ENCODE measurements at places on chromosomes 13 and 19.

- no peak for DNase-seq
These were observed 5.6 kb downstream of the CILP2 start for GRCh38 chr19:19543640-19544039.

- DNase-seq: peak; percentile 18
These were observed 10.0 kb downstream of the CAMSAP3 start for GRCh38 chr19:7605490-7606222.

GRCh38 chr19:47309038-47309437, 623 bp upstream of the C5AR1 start:
- DNase-seq: no peak

DNA sequence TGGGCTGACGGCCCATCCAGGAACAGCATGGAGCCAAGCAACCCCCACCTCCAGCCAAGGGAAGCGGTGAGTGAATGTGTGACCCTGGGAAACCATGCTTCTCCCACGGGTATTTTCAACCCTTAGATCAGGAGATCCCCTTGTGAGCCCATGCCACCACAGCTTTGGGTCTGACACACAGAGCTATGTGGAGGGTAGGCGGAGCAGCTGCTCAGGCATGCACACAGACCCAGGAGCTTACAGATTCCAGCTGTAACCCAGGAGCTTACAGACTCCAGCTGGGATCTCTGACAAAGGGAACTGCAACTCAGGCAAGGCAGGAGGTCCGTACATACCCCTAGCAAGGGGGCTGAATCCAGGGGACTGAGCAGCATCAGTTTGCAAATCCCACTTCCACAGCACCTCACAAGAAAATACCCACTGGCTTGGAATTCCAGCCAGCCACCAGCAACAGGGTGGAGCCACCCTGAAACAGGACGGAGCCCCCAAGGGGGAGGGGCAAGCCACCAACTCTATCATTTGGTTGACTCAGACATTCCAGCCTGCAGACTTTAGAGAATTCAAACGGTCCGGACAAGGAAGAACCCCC, 40.8 kb upstream of the RFXAP start:
- DNase-seq: no peak

- no peak for DNase-seq
These were observed 29.5 kb upstream of the ANKRD10 start for GRCh38 chr13:110944121-110944967.

- no peak for DNase-seq
These were observed 237.6 kb upstream of the MAB21L1 start for GRCh38 chr13:35714121-35714520.

DNA sequence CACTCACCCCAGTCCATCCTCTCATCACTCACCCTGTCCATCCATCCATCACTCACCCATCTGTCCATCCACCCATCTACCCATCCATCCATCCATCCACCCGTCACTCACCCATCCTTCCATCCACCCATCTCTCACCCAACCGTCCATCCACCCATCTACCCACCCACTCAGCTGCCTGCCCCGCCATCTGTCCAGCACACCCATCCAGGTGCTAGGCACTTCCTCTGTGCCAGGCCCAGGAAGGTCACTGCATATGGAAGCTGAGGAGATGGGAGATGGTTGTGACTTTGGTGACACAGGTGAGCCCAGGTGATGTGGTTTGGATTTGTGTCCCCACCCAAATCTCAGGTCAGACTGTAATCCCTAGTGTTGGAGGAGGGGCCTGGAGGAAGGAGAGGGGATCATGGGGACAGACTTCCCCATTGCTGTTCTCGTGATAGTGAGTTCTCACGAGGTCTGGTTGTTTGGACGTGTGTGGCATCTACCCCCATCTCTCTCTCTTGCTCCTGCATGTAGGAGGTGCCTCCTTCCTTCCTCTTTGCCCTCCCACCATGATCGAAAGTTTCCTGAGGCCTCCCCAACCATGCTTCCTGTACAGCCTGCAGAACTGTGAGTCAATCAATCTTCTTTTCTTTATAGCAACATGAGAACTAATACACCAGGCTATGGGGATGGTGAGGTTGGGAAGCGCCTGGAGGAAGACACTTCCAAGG, 15.9 kb upstream of the C13orf46 start:
- DNase-seq: no peak

DNA sequence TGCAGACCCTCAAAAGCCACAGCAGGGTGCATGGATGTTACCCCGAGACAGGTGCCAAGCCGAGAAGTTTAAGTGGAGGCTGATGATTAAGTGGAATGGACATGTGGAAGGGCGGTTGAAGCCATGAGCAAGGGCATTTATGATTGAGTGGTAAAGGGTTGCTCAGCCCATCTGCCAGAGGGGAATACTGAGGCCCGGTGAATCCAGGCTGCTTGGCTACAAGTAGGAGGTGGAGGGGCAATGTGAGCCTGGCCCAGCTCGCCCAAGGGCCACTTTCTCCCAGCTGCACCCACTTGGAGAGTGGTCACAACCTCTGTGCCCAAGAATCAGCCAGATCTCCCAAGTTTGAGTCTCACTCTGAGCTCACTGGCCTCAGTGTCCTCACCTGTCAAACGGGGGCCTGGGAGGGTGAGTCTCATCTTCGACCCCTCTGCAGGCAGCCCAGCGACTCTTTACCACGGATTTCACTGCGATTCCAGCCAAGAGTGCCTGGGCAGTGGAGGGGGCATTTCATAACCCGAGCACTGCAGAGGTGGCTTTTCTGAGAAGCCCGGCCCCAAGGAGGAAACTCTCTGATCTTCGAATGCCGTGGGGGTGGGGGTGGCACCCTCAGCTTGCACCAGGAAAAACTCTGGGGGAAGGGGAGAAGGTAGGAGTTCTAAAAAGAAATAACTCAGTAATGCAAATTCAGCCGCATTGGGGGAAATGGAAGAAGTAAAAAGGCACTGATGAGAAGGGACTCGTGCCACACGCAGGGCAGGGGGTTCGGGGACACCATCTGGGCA, 62.9 kb upstream of the KLF2 start:
- no peak for DNase-seq

GRCh38 chr13:64457976-64458375, 2772.2 kb downstream of the PCDH9 start:
- no peak for DNase-seq

- DNase-seq: no peak
These were observed 161.4 kb downstream of the EFNB2 start for GRCh38 chr13:106373989-106374572.

GRCh38 chr19:3137119-3137518, 1.3 kb downstream of the GNA15 start:
- DNase-seq: no peak

DNA sequence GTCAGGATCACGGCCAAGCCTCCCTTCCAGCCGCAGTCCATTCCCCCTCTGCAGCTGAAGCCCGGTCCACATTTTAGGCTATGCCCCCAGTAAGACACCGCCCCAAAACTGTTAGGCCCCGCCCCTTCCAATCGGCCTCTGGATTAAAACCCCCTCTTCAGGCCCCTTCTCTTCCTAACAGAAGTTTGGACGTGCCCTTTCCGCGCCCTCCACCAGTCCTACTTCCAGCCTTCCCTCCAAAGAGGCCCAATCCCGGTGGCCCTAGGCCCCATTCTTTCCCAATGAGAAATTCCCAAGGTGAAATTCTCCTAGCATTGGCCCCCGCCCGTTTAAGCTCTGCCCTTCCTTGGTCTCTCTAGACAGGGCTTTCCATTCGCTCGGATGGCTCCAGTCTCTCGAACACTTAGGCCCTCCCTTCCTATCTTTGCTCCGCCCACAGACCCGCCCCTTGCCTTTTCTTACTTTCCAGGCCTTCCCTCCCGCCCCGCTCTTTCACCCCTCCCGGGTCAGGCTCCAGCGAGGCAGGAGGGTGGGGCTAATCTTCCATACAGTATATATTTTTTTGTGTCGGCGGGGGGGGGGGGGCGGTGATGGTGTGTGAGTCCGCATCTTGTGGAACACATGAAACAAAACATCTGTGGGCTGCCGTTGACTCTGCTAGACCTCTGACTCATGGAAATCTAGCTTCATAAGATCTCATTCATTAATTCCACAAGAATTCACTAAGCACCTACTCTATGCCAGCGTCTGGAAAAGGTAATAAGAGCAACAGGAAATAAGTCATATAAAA, 13.6 kb downstream of the LTBP4 start:
- peak; percentile 99 for DNase-seq

DNA sequence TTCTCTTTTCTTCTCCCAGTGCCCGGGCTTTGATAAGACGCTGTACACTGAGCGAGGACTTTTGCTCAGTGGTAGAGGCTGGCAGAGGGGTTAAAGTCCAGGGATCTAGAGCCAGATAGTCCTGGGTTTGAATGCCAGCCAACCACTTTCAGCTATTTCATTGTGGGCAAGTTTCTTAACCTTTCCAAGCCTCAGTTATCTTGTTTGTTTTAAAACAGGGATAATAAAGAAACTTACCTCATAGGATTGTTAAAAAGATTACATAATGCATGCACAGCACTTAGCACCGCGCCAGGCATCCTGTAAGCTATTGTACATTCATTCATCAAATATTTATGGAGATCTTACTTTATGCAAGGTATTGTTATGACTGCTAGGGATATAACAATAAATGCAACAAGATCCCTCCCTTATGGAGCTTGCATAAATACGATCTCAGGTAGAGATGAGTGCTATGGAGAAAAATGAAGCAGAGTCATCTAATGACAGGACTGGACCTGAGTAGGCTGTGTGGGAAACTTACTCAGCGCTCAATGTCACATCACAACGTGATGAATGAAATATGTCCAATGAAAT, 70.8 kb downstream of the LNX2 start:
- DNase-seq: peak; percentile 88

GRCh38 chr13:74174810-74175209, 40.6 kb upstream of the KLF12 start:
- DNase-seq: no peak

DNA sequence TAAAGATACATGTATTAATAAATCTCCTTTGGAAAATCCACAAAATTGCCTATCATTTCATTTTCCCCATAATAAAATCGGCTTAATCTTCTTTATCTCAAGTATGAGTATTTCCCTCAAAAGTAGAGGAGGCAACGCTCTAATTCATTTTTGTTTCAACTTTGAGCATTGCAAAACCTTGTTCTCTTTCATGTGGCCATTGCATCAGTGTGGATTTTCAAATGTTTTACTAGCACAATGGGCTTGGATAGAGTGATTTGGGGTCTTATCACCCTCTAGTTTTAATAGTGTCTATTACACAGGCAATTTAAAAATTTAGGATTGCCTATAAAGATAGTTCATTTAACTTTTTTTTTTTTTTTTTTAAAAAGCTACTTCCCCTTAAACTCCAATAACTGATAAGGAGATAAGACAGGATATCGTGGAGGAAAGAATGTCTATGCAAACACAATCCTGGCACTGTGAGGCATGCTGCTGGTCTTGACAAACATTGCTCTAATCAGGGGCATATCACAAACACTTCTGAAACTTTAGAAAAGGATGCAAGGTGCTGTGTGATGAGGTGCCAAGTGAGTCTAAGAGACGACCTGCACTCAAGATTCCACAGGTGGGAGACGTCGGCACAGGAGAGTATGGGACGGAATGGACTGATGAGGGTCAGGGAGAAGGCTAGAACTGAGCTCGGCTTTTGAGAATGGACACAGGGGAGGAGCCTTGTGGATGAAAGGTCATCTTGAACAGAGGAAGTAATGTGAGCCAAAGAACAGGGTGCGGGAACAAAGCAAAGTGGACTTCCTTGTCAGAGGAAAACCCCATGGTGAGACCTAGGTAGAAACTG, 199.7 kb downstream of the IRS2 start:
- peak; percentile 73 for DNase-seq

DNA sequence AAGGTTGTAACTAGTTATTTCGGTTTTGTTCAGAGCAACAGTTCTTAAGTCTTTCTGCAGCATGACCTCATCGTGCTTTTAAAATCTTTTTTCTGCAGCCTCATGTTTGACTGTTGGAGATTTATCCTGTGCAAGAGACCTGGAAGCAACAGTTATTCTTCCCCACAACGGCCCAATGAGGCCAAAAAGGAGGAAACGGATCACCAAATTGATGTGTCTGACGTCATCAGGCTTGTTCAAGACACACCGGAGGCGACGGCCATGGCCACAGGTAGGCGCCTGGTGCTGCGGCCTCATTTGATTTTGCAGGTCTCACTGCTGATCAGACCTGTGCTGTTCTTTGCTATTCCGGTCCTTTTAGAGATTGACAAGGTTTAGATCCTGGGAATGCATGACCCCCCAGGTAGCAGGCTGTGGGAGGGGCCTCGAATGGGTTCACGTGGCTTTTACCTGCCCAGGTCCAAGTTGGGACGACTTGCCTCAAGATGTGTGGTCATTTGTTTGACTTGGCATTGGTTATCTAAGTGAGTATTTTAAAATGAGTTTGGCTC, 66.8 kb upstream of the MCF2L start:
- no peak for DNase-seq

- DNase-seq: peak; percentile 10
These were observed 40.1 kb downstream of the RFX2 start for GRCh38 chr19:6070207-6070681.

DNA sequence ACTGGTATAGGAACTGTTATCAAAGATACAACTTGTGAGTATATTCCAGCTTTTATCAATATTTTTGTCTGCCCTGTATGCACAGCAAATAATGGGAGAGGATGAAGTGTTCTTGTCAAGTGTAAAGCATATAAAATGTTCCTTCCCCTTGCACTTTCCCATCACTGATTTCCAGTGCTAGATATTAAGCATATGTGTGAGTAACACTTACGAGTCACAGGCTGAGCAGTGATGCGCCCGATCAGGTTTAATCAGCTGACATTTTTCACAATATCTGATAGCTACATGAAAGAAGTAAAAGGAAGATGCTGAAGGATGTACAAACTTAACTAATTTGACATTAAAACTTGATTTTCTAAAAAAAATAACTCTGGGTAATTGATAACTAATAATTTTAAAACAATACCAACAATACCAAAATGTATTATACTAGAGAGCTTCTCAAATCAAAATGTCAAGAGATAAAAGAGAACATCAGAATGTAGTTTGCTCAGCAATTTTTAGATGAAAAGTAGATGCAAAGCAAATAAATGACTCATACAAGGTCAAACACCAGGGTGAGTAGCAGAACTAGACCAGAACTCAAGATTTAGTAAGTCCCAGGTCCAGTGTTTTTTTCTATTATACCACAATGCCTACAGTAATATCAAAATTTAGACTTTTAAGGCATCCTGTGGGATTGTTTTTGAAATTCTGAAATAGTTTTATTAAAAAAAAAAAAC, 56.4 kb downstream of the ZDHHC20 start:
- DNase-seq: no peak

DNA sequence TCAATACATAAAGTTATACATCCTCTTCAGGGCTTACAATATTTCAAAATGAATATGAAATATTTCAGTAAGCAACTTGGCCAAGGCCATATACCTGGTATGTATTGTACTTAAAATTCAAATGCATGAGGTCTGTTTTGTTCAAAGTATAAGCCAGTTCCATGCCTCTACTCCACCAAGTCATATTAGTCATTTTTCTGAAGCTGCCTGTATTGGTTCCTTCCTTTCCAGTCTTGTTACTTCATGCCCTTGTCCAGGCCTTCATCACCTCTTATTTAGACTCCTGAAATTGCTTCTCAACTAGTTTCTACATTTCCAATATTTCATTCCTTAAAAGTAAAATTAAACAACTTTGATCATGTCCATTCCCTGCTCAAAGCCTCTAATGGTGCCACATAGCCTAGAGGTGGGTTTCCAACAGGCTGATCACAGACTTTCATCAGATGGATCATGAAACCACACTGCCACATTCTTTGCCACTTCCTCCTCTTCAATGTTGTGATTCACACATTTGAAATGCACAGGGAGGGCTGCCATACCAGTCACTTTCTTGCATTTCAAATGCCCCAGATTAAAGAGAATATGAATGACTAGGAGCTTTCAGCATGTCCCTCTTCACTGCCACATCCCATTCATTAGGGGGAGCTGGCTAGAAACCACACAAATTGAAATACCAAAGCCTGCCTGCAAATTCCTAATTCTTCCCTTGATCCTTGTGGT, 424.1 kb upstream of the DACH1 start:
- no peak for DNase-seq

- peak; percentile 51 for DNase-seq
These were observed 496 bp downstream of the ZNF574 start for GRCh38 chr19:42076380-42076944.

Data from colonic mucosa (tissue), 4 donors.